Activated CD8-positive, alpha-beta T cell treated with anti-CD3 and anti-CD28 coated beads for 36 hours (primary cell): ENCODE measurements at places on chromosomes 16 and 17. TPM values are rescaled to one million over a fixed set of nuclear protein-coding genes. Genes with fewer than 3 reads are reported as not detected.

- no peak for DNase-seq
Observed at GRCh38 chr16:69804297-69804696, 42.2 kb downstream of the WWP2 start.

GRCh38 chr17:43016216-43016615, 6.0 kb downstream of the VAT1 start:
- DNase-seq = no peak

Gene PLA2G10
- not detected for total RNA-seq

DNA sequence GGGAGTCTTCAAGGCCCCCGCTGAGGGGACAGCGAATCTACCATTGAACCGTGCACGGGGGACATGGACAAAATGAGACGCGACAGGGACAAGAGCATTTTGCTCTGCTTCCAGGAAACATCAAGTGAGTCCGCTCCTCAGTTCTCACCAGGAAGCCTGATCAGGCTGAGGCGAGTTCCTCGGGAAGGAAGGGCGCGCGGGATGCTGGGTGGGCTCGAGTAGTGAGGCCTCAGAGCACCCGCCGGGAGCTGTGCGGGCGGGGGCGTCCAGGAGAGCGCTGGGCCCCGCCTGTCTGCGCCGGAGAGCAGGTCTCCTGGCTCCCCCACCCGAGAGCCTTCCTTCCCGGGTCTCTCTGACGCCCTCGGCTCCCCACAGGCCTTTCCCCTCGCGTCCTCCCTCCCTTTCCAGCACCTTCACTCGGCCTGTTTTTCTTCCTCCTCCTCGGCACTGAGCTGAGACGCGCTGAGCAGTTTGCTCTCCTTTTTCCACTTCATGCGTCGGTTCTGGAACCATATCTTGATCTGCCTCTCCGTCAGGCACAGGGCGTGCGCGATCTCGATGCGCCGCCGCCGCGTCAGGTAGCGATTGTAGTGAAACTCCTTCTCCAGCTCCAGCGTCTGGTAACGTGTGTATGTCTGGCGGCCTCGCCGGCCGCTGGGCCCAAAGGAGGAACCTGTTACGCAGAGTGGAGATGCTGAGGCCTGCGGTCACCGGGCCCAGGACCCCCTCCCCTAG, 2.6 kb upstream of the HOXB5 start:
- peak; percentile 59 for DNase-seq
